Iris pigment epithelial cell (primary cell): ENCODE measurements at places on chromosomes 2 and 18.

GRCh38 chr2:218877891-218878290 lies 2.8 kb upstream of the WNT10A start:
- DNase-seq: no peak

GRCh38 chr2:161946489-161947107 lies 127.4 kb downstream of the DPP4 start:
- peak; percentile 31 for DNase-seq

GRCh38 chr2:95025406-95026319 lies at the start of gene MAL:
TSS of gene MAL (plus strand) at chr2:95025708. CDS start at chr2:95025793, 85 bp downstream.
- DNase-seq: no peak

GRCh38 chr2:208407667-208408066 lies 1.1 kb downstream of the PTH2R start:
- DNase-seq: peak; percentile 27

DNA sequence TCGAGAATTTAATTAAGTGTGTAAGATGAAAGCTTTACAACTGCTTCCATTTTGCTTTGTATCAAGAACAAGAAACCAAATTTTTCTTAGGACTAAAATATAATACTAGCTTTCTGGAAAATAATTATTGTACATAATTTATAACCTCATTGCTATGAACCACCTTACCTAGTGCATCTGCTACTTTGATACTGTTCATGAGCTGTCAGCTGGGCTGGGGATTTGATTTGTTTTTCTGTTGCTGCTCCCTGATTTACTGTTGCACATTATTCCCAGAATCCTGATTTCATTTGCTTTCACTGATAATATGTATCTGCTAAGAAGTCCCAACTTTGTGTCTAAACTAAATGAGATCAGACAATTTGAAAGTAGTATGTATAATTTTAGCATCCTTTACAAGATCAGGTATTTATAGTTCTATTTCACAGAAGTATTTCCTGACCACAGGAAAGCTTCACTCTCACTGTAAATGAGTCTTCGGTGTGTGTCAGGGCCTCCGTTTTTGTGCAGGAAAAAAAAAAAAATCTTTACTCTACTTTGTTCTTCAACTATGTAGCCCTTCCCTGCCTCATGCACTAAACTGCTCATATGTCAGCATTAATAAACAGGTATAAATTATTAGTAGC lies 105.6 kb upstream of the CCDC150 start:
- DNase-seq: no peak

DNA sequence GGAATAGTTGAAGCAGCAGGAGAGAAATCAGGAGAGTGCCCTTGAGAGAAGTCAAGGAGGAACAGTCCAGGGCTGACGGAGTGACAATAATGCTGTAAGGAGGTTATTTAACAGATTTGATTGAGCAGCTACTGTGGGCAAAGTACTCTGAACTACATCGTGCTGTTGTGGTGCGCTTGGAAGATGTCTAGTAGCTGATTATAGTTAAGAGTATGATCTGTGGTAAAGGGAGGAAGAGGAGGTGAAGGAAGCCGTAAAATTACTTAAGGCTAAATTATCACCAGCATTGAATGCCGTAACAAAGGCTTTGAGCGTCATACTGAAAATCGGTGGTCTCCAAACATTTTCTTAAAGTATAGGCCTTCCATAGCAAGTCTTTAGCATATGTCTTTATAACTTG lies 4.5 kb downstream of the PCBP1 start:
- DNase-seq: no peak

DNA sequence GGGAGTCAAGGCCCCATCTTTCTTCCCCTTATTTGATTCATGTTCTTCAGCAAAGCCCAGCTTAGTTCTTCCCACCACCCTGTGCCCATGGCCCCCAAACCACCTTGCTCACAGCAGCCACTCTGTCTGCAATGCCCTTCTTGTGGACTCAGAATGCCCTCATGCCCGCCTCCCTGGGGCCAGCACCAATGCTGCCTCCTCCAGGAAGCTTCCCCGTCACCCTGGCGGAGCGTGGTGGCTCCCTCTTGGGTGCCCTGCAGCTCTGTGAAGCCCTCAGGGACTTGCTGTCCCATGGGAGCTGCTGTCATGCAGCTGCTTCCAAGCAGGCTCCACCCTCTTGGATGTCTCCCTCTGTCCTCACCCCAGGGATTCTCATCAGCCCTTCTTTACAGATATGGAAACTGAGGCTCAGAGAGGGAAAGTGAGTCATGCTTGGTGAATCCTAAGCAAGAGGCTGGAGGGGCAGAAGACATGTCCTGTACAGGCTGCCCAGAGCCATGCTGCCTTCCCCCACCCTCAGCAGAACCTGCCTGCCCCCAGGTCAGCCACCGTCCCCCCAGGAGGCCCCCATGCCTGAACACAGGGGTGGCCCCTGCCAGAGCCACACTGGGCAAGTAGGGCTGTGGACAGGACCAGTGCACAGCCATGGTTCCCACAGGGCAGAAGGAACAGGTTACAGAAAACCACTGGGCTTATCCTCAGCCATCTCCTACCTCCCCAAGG lies 11.8 kb upstream of the DUSP2 start:
- DNase-seq: no peak

DNA sequence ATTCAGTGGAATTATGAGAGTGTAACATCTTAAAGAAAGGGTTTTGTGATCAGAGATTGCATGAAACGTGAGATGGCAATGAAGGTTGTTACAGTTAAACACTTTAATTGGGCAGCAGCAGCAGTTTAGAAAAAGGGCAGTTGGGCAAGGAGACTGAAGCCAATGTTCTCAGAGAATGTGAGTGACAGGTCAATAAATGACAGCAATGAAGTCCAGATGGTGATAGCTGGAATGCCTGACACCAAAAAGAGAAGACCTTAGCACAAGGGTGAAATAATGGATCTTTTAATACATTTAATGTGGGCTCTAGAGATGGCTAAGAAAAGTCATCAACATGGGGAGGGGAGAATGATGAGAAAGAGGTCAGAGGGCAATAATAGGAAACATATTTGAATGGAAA lies 89.4 kb upstream of the CDH7 start:
- DNase-seq: no peak

DNA sequence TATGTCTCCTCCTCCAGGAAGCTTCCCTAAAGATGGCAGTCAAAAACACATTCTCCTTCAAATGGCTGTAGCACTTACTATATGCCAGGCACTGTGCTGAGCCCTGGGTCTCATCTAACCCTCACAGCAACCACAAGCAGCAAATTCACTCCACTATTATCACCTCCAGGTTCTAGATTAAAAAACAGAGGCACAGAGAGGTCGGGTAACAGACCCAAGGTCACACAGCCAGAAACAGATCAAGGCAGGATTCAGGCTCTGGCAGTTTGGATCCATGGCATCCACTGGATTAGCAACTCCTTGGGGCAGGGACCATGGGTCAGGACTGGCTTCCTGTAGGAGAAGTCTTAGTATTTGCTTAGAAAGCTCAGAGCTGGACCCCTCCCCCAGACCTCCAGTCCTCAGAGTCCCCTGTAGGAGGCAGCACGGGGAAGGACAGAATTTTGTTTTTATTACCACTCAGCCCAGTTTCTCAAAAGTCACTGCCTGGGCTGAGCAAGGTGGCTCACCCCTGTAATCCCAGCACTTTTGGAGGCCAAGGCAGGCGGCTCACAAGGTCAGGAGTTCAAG lies 34.4 kb downstream of the ZFP36L2 start:
- no peak for DNase-seq

- no peak for DNase-seq
These were observed 27.8 kb downstream of the RAB31 start for GRCh38 chr18:9735879-9736278.

- DNase-seq: no peak
These were observed 36.6 kb downstream of the CAMKMT start for GRCh38 chr2:44398243-44398897.

- peak; percentile 49 for DNase-seq
These were observed at the start of gene FSIP2 for GRCh38 chr2:185738679-185739472. TSS of gene FSIP2 (plus strand) at chr2:185738804. CDS start at chr2:185738895, 91 bp downstream.

DNA sequence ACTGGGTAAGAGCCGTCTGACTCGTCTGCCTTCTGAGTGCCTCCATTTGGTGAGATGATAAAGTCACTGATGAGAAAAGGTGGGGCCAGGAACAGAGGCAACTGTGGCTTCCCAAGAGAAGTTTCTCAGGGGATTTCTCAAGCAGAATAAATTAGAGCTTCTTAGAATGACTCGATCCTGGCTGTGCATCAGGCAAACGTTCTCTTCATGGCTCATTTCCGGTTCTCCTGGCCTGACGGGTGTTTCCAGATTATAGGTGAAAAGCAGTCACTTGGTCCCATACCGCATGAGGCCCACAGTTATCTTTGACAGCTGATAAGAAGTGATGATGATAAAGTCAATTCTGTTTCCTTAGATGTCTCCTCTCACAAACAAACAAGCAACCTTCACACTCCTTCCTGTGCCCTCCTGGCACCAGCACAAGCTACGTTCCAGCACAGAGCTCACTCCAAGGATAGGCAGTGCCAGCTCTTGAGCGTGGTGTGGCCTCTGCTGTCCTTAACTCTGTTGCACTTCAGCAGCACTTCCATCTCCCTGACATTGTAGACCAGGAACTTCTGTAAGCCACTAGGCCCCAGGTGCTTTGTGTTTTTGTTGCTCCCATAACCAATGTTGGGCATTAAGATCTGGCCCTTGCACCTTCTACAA lies 37.8 kb upstream of the KCNF1 start:
- peak; percentile 11 for DNase-seq

GRCh38 chr18:48715711-48716361 lies 177.0 kb downstream of the CTIF start:
- no peak for DNase-seq

DNA sequence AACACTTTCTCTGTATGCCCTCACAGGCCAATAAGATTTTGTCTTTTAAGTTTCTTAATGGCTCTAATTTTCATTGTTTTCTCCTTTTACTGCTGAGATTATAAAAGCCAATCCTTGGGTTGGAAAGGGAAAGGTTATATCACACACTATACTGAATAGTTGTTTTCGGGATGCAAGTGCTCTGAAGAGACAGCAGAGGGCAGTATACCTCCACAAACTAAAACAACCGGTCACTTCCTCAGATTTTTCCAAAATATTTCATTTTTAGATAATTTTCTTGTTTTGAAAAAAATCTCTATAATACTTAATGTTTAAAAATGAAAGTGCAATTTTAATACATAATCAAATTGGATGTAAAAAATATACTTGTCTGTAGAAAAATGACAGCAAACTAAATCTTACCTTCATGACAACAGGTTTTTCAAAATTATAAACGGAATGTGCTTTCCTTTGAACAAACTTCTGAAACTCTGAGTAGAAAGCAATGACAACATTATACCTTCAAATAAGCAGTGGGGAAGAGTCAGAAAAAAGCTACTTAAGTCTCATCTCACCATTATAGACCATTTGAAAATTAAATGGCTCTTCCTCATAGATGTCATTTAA lies 82.7 kb downstream of the ORC4 start:
- DNase-seq: peak; percentile 38

DNA sequence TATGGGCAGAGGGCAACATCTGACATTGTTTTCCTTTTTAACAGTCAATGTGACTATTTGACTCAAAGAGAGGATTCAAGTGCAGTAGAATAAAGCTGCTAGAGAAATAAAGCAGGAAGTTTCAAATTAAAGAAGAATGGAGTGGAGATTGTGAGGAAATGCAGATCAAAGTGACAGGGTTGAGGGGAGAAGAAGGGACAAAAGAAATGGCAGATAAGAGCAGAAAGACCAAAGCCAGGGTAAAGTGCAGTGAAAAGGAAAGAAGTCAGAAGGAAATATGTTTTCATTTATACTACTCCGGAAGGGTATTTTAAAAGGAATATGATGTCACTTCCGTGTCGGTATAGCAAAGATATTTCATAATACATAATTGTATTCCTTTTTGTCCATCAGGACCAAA lies 297.5 kb upstream of the CRIM1 start:
- no peak for DNase-seq

DNA sequence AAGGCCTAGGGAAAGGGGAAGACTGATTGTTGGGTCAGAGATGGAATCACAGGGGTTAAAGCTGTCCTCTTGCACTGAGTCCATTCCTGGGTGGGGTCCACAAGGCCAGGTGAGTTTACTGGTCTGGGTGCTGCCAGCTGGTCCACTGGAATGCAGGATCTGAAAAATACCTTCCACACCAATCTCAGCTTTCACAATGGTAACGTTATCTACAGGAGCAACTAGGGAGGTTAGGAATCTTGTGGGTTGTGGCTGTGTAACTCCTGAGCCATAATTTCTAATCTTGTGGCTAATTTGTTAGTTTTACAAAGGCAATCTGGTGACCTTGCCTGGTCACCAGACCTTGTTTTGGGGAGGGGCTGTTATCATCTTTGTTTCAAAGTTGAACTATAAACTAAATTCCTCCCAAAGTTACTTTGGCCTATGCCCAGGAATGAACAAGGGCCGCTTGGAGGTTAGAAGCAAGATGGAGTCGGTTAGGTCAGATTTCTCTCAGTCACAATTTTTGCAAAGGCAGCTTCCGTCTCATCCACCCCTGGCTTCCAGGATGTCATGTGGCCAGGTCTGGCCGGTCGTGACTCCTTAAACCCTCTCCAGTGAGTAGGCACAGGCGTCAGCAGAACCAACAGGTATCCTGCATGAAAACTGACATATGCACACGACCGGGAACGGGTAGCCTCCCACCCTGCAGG lies 123.3 kb upstream of the SH3BP4 start:
- DNase-seq: no peak

- DNase-seq: no peak
These were observed 209.5 kb downstream of the DYSF start for GRCh38 chr2:71662665-71663394.

DNA sequence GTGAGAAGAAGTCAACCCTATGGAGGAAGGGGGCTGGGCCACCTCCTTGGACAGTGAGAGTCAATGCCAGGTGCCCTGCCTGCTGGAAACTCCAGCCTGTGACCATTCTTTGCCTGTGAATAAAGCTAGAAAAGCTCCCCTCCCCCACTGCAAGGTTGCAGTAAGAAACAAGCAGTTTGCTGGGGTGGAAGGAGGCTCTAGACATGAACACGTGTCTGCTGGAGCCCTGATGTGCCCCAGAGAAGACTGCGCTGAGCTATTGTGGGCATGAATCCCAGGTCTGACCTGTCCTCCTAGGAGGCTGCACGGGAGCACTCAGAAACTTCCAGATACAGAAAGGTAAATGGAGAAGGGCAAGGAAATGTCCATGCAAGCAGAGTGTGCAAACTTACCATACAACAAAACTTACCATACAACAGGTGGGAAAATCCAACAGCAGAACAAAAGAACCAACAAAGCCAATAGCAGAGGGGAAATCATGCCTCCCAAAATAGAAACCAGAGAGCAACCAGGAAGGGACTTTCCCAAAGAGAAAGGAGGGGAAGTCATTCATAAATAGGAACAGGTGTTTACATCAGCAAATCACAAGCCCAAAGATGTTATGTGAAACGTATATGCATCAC lies 278.7 kb downstream of the BCL2 start:
- no peak for DNase-seq
